ENCODE measurements at places on chromosomes 12 and 14. TPM values are rescaled to one million over a fixed set of nuclear protein-coding genes. Genes with fewer than 3 reads are reported as not detected.
A peak's percentile ranks its signal among the peaks of the same experiment; 100 is the strongest.

The CLEC9A gene
- total RNA-seq: not detected

The NGB gene
- total RNA-seq: not detected

The IGFBP6 gene
- not detected for total RNA-seq

The SALL2 gene
- 0.45 TPM for total RNA-seq

The FAM186B gene
- total RNA-seq: 2.0 TPM

The SCYL2 gene
- 33.3 TPM for total RNA-seq

The FOXA1 gene
- total RNA-seq: not detected

The GNB3 gene
- total RNA-seq: not detected

The GUCY2C gene
- total RNA-seq: not detected

The OR4E2 gene
- total RNA-seq: not detected

DNA sequence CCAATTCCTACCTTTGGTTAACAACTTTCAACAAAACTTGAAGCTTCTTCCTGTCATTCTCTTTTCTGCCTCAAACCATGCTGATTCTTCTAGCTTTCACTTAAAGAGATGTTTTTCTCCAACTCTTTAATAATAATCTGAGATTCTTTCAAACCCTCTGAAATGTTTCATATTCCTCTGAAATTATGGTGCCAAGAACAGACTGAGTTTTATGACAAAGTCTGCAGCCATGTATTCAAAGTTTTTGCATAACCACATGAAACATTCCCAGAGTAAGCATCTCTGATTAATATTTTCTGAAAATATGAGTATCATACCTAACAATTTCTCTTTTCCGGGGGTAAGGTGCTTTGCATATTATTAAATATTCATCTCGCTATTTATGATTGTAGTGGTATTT, 59.1 kb upstream of the DCN start:
- H3K36me3 ChIP-seq: no peaks in the 10 kb centered on the region
- no peak for DNase-seq
- H3K4me1 ChIP-seq: no peaks in the 10 kb centered on the region
- H3K27ac ChIP-seq: no peak overlapping the region
- H3K4me3 ChIP-seq: no peak overlapping the region

GRCh38 chr14:93538413-93538812, 107.7 kb downstream of the UNC79 start:
- H3K4me1 ChIP-seq: no peaks in the 10 kb centered on the region
- no peak overlapping the region for H3K27ac ChIP-seq
- no peak overlapping the region for H3K4me3 ChIP-seq
- H3K36me3 ChIP-seq: no peaks in the 10 kb centered on the region
- no peak for DNase-seq

GRCh38 chr12:57227315-57228115, 2.0 kb upstream of the SHMT2 start:
- no peak for DNase-seq
- peaks cover 58% of the 10 kb centered on the region for H3K4me1 ChIP-seq
- H3K36me3 ChIP-seq: peaks cover 11% of the 10 kb centered on the region
- peaks cover 36% of the 10 kb centered on the region for H3K27me3 ChIP-seq
- no peak overlapping the region for H3K27ac ChIP-seq
- peak overlapping the region; percentile 38 for H3K4me3 ChIP-seq

GRCh38 chr14:105472486-105472991, 2.1 kb upstream of the CRIP2 start:
- peaks cover 6% of the 10 kb centered on the region for H3K4me1 ChIP-seq
- no peak overlapping the region for H3K27ac ChIP-seq
- no peaks in the 10 kb centered on the region for H3K36me3 ChIP-seq
- DNase-seq: no peak
- H3K27me3 ChIP-seq: no peaks in the 10 kb centered on the region

GRCh38 chr12:50525422-50525821, 20.6 kb downstream of the DIP2B start:
- no peaks in the 10 kb centered on the region for H3K27me3 ChIP-seq
- no peaks in the 10 kb centered on the region for H3K36me3 ChIP-seq
- peaks cover 32% of the 10 kb centered on the region for H3K4me1 ChIP-seq
- H3K27ac ChIP-seq: no peak overlapping the region

GRCh38 chr12:75097003-75097402, 112.6 kb downstream of the KCNC2 start:
- no peaks in the 10 kb centered on the region for H3K27me3 ChIP-seq
- H3K4me3 ChIP-seq: no peak overlapping the region
- H3K4me1 ChIP-seq: no peaks in the 10 kb centered on the region
- H3K36me3 ChIP-seq: no peaks in the 10 kb centered on the region

DNA sequence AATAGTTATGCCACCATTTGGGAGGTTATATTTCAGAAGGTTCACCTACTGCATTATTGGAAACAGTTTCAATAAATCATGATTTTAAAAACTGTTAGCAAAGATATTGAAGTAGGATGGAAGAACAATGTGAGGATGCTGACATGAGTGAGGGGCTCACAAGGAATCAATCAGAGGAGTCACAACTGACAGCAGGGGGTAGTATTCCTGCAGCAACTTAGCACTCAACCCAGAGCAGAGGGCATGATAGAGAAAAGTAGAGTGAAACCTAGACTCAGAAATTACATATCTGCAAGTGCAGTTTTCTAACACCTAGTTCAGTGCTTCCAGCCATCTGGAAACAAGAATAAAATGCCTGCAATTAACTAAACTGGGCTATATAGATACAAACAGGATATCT, 772.5 kb upstream of the USP15 start:
- no peak for DNase-seq
- H3K36me3 ChIP-seq: no peaks in the 10 kb centered on the region
- no peaks in the 10 kb centered on the region for H3K4me1 ChIP-seq
- no peak overlapping the region for H3K27ac ChIP-seq
- H3K4me3 ChIP-seq: no peak overlapping the region

- peaks cover 30% of the 10 kb centered on the region for H3K36me3 ChIP-seq
- H3K4me1 ChIP-seq: no peaks in the 10 kb centered on the region
- H3K4me3 ChIP-seq: no peak overlapping the region
- H3K27me3 ChIP-seq: peaks cover 75% of the 10 kb centered on the region
- no peak for DNase-seq
- H3K27ac ChIP-seq: no peak overlapping the region
Measured at GRCh38 chr12:56683-57346, 9.8 kb upstream of the IQSEC3 start.

DNA sequence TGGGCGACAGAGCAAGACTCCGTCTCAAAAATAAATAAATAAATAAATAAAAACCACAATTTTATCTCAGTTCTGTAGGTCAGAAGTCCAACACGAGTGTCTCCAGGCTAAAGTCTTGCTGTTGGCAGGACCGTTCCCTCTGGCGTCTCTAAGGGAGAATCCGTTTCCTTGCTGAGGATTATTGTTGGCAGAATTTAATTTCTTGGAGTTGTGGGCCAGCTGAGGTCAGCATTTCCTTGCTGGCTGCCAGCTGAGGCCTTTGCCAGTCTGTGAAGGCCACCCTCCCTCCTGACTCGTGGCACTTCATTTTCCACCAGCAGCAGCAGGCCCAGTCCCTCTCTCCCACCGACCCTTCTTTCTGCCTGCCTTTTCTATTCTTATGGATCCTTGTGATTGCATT, 17.2 kb downstream of the PSMC1 start:
- H3K4me1 ChIP-seq: peaks cover 17% of the 10 kb centered on the region
- DNase-seq: no peak
- no peak overlapping the region for H3K27ac ChIP-seq

DNA sequence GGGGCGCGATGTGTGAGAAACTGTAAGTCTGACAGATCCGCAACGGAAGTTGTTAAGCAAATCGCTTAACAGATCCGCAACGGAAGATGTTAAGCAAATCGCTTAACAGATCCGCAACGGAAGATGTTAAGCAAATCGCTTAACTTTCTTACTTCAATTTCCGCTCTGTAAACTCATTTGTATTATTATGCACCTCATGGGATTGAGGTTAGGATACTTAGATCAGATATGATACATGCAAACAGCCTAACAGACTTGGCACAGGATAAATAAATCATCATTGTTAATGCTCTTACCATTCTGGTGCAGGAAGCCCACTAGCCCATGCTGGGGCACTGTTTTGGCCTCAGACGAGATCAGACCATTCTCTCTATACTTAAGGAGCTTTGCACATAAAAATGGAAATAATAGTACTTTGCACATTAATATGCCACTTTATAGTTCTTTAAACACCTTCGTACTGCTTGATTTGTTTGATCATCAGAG, 399 bp downstream of the NCAPD2 start:
- H3K36me3 ChIP-seq: peaks cover 15% of the 10 kb centered on the region
- DNase-seq: no peak
- H3K4me3 ChIP-seq: peak overlapping the region; percentile 97
- H3K27ac ChIP-seq: peak overlapping the region; percentile 98
- H3K4me1 ChIP-seq: peaks cover 33% of the 10 kb centered on the region

GRCh38 chr12:55906056-55906455, 21.6 kb downstream of the PYM1 start:
- peaks cover 8% of the 10 kb centered on the region for H3K36me3 ChIP-seq
- no peaks in the 10 kb centered on the region for H3K27me3 ChIP-seq
- H3K27ac ChIP-seq: no peak overlapping the region
- no peak for DNase-seq
- no peak overlapping the region for H3K4me3 ChIP-seq

GRCh38 chr12:98612696-98613334, 19.3 kb downstream of the SLC25A3 start:
- H3K27me3 ChIP-seq: no peaks in the 10 kb centered on the region
- no peak for DNase-seq
- no peaks in the 10 kb centered on the region for H3K36me3 ChIP-seq
- H3K4me3 ChIP-seq: no peak overlapping the region
- peaks cover 11% of the 10 kb centered on the region for H3K4me1 ChIP-seq

GRCh38 chr14:78610994-78611393, 440.8 kb downstream of the NRXN3 start:
- DNase-seq: no peak
- H3K27ac ChIP-seq: no peak overlapping the region
- H3K36me3 ChIP-seq: no peaks in the 10 kb centered on the region
- H3K4me1 ChIP-seq: no peaks in the 10 kb centered on the region

GRCh38 chr14:95107711-95108110, 49.6 kb downstream of the DICER1 start:
- H3K36me3 ChIP-seq: peaks cover 38% of the 10 kb centered on the region
- H3K27ac ChIP-seq: no peak overlapping the region
- peaks cover 1% of the 10 kb centered on the region for H3K4me1 ChIP-seq

DNA sequence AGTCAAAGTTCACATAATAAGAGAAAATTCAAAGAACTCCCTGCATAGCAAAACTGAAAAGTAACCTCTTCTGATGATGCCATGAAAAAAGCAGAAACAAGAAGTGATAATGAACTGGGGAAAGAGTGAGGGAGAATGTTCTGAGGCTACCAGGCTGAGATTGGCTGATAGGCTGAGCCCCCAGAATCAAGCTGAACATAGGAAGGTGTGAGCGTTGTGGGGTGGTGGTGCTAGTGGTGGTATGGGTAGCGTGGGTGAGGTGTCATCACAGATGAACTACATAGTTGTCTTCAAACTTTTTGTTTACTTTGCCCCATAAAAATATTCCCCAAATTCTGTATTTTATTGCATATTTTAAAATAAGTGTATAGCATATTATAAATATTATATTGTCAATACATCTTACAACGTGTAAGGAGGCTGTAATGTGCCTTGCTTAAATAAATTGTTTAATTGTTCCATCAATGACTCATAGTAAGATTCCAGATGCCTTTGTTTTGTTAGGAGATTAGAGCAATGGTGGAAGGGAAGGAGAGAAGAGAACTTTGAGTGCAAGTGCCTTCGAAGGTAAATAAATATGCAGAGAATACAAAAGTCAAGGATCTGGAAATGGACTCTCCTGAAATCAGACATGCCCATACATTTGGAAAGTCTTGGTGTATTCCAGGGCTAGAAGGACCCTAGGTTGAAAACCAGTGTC, 15.8 kb upstream of the CFAP54 start:
- H3K27ac ChIP-seq: peak overlapping the region; percentile 3
- DNase-seq: peak; percentile 64
- H3K36me3 ChIP-seq: peaks cover 8% of the 10 kb centered on the region
- peak overlapping the region; percentile 60 for H3K4me3 ChIP-seq
- H3K4me1 ChIP-seq: peaks cover 20% of the 10 kb centered on the region

GRCh38 chr12:2273751-2274150, 221.0 kb downstream of the CACNA1C start:
- DNase-seq: no peak
- no peak overlapping the region for H3K4me3 ChIP-seq
- H3K27me3 ChIP-seq: no peaks in the 10 kb centered on the region
- H3K4me1 ChIP-seq: no peaks in the 10 kb centered on the region
- no peaks in the 10 kb centered on the region for H3K36me3 ChIP-seq

- no peak for DNase-seq
- no peak overlapping the region for H3K27ac ChIP-seq
- H3K4me3 ChIP-seq: no peak overlapping the region
- H3K4me1 ChIP-seq: no peaks in the 10 kb centered on the region
- H3K36me3 ChIP-seq: no peaks in the 10 kb centered on the region
Measured at GRCh38 chr12:29283969-29284700, 96.8 kb downstream of the ERGIC2 start.

DNA sequence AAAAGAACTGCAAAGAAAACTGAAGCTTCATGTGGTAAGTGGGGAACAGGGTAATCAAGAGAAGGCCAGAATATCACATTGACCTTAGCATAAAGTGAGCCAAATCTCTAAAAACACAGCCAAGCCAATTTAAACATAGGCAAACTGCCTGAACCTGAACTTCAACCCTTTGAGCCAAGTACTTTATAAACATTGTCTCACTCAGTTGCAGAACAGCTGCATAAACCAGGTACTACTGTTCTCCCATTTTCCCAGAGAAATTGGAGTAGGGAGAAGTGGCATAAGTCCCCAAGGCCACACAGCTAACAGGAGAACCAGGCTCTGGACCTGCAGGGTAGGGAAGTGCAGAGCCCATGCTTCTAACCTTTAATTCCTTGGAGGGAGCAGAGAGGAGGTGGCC, 30.4 kb upstream of the FKBP4 start:
- no peak overlapping the region for H3K4me3 ChIP-seq
- H3K27ac ChIP-seq: no peak overlapping the region
- H3K36me3 ChIP-seq: no peaks in the 10 kb centered on the region
- peaks cover 3% of the 10 kb centered on the region for H3K27me3 ChIP-seq

- peak overlapping the region; percentile 82 for H3K27ac ChIP-seq
- peaks cover 44% of the 10 kb centered on the region for H3K4me1 ChIP-seq
- no peak for DNase-seq
- H3K4me3 ChIP-seq: peak overlapping the region; percentile 59
- no peaks in the 10 kb centered on the region for H3K27me3 ChIP-seq
Measured at GRCh38 chr14:35220920-35221319, 71.3 kb upstream of the PSMA6 start.

GRCh38 chr12:75177997-75178396, 31.6 kb downstream of the KCNC2 start:
- no peaks in the 10 kb centered on the region for H3K4me1 ChIP-seq
- H3K36me3 ChIP-seq: no peaks in the 10 kb centered on the region
- DNase-seq: no peak

DNA sequence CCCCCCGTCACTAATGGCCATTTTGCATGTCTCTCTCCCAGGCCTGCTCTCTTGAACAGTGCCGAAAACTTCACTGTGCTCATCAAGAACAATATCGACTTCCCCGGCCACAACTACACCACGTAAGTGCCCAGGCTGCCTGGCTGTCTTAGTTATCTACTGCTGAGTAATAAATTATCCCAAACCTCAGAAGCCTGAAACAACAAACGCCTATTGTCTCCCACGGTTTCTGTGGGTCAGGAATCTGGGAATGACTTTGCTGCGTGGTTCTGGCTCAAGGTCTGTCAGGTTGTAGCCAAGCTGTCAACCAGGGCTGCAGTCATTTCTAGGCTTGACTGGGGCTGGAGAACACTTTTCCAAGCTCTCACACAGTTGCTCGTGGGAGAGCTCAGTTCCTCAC, 32.6 kb downstream of the P2RX7 start:
- no peaks in the 10 kb centered on the region for H3K27me3 ChIP-seq
- H3K4me3 ChIP-seq: no peak overlapping the region
- peaks cover 11% of the 10 kb centered on the region for H3K36me3 ChIP-seq
- no peak for DNase-seq

GRCh38 chr14:52059649-52060048, 9.2 kb downstream of the NID2 start:
- H3K27me3 ChIP-seq: peaks cover 20% of the 10 kb centered on the region
- peaks cover 5% of the 10 kb centered on the region for H3K4me1 ChIP-seq
- H3K4me3 ChIP-seq: no peak overlapping the region
